ENCODE measurements at places on chromosomes 11 and 22. TPM values are rescaled to one million over a fixed set of nuclear protein-coding genes. Genes with fewer than 3 reads are reported as not detected.

The OR8H3 gene
- not detected for polyA plus RNA-seq

The F2 gene
- 0.03 TPM for polyA plus RNA-seq

The LRRC74B gene
- polyA plus RNA-seq = not detected

The FAM180B gene
- polyA plus RNA-seq = not detected

The RIBC2 gene
- 0.36 TPM for polyA plus RNA-seq

The HTR3B gene
- polyA plus RNA-seq = not detected

The SPTBN2 gene
- 0.61 TPM for polyA plus RNA-seq

The BTBD18 gene
- polyA plus RNA-seq = not detected

The GRIA4 gene
- polyA plus RNA-seq = not detected

The NLRP14 gene
- polyA plus RNA-seq = not detected

The H19 gene
- polyA plus RNA-seq = 104 TPM

The PYGM gene
- polyA plus RNA-seq = 2.1 TPM

The CPT1A gene
- 18.0 TPM for polyA plus RNA-seq

The YAP1 gene
- 6.0 TPM for polyA plus RNA-seq

The TAF10 gene
- polyA plus RNA-seq = 103 TPM

The ANO5 gene
- 0.48 TPM for polyA plus RNA-seq

- H3K4me3 ChIP-seq = no peak overlapping the region
Observed at GRCh38 chr11:62137881-62138629, 14.2 kb downstream of the INCENP start.

DNA sequence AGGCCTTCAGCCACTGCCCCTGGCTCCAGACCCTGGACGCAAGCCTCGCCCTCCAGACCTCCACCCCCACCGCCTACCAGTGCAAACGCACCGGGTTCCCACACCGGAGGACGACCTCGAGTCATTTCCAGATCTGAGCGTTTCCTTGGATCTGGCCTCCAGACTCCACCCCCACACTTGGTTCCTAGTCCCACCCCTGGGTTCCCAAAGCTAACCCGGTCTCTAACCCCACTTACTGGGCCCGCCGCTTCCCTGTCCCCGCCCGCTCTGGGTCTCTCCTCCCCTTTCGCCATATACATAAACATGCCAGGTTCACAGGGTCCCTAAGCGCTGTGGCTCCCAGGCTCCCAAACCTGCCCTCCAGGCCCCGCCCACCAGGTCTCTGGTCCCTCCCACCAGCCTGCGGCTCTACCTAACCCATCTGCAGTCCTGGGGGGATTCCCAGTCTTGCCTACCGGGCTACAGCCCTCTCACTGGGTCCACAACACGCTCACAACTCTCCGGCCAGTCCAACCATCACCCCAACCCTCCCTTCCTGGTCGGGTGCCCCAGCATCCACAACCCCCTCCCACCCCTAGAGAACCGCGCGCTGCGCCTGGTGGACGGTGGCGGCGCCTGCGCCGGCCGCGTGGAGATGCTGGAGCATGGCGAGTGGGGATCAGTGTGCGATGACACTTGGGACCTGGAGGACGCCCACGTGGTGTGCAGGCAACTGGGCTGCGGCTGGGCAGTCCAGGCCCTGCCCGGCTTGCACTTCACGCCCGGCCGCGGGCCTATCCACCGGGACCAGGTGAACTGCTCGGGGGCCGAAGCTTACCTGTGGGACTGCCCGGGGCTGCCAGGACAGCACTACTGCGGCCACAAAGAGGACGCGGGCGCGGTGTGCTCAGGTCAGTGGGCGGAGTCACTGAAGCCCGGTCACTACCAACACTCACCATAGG is 36.7 kb downstream of the CD6 start:
- no peak for DNase-seq
- no peaks in the 10 kb centered on the region for H3K27me3 ChIP-seq
- no peaks in the 10 kb centered on the region for H3K36me3 ChIP-seq
- peak overlapping the region; percentile 15 for H3K4me3 ChIP-seq

DNA sequence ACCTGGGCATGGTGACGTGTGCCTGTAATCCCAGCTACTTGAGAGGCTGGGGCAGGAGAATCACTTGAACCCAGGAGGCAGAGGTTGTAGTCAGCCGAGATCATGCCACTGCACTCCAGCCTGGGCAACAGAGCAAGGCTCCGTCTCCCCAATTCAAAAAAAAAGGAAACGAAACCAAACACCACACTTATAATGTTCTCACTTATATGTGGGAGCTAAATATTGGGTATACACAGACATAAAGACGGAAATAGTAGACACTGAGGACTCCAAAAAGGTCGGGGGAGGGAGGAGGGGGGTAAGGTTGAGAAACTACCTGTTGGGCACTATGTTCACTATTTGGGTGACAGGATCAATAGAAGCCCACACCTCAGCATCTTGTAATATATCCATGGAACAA is 94.3 kb downstream of the GAB2 start:
- no peak overlapping the region for H3K4me3 ChIP-seq
- H3K4me1 ChIP-seq = peaks cover 32% of the 10 kb centered on the region
- no peaks in the 10 kb centered on the region for H3K27me3 ChIP-seq
- no peaks in the 10 kb centered on the region for H3K36me3 ChIP-seq

DNA sequence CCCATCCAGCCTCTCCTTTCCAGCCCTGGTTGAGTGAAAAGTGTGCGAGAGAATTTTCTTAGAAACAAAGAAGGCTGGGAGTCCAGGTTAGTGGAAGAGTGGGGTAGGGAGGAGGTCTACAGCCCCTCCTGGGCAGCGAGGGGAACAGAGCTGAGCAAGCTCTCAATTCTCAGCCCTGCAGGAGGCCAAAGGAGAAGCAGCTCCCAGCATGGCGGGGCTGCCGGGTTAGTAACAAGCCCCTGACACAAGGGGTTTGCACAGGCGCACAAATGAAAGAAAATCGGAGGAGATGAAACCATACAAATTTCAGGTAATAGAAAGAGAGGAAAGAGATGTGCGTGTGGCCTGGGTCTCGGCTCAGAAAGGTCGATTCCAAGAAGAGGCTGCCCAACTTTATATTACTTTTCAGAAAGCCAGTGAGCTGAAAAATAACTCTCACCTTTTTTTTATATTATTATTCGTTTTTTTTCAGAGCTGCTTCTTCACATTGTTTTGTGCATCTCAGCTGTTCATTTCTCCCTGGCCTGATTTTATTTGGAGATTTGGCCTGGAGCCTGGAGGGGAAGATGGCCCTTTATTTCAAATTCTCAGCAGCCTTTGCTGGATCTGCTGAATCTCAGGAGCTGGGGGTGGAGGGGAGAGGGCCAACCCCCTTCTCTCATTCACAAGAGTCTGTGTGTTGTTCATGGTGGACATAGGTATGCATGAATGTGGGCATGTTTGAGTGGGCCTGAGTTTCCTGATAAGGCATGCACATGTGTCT is 583.2 kb downstream of the BUD13 start:
- H3K4me1 ChIP-seq = no peaks in the 10 kb centered on the region
- H3K27ac ChIP-seq = no peak overlapping the region
- DNase-seq = no peak
- H3K27me3 ChIP-seq = peaks cover 47% of the 10 kb centered on the region
- no peak overlapping the region for H3K4me3 ChIP-seq

GRCh38 chr11:46050662-46051061 is 70.6 kb downstream of the PHF21A start:
- no peak overlapping the region for H3K27ac ChIP-seq
- peaks cover 26% of the 10 kb centered on the region for H3K4me1 ChIP-seq
- H3K27me3 ChIP-seq = no peaks in the 10 kb centered on the region

DNA sequence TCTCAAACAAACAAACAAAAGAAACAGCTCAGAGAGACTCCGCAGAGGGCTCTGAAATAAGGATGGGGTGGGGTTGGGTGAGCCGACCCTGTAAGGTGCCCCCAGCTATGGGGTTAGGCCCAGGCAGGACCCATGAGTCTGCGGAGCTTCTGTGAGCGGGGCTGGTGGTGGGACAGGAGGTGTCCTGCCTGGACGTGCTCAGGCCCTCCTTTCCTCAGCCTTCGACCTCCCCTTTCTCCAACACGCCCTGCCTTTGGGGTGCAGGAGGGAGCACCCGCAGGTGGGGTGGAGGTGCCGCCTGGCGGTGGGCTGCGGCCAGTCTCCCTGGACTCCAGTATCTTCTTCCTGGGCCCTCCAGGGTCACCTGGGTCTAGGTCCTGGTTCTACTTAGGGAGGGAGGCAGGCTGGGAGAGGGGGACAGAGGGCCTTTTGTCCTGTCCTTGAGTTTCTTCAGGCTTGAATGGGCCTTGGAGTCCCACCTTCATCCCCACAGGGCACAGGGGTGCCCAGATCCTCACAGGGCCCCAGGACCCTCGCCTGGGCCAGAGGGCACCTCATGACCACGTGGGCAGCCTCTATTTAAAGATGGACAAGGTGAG is 12.3 kb downstream of the PRR33 start:
- H3K4me3 ChIP-seq = no peak overlapping the region
- H3K27me3 ChIP-seq = no peaks in the 10 kb centered on the region
- peaks cover 26% of the 10 kb centered on the region for H3K36me3 ChIP-seq
- peak overlapping the region; percentile 13 for H3K27ac ChIP-seq
- peak; percentile 74 for DNase-seq
- peaks cover 89% of the 10 kb centered on the region for H3K4me1 ChIP-seq

- H3K36me3 ChIP-seq = peaks cover 100% of the 10 kb centered on the region
- H3K27me3 ChIP-seq = no peaks in the 10 kb centered on the region
- DNase-seq = no peak
- H3K27ac ChIP-seq = peak overlapping the region; percentile 74
Observed at GRCh38 chr22:29821291-29822016, 16.6 kb downstream of the ASCC2 start.

- H3K27me3 ChIP-seq = no peaks in the 10 kb centered on the region
- no peaks in the 10 kb centered on the region for H3K4me1 ChIP-seq
- no peak overlapping the region for H3K4me3 ChIP-seq
- no peak overlapping the region for H3K27ac ChIP-seq
Observed at GRCh38 chr22:45804986-45805325, 133.3 kb downstream of the ATXN10 start.

- no peak for DNase-seq
- H3K4me1 ChIP-seq = peaks cover 9% of the 10 kb centered on the region
- no peak overlapping the region for H3K4me3 ChIP-seq
- H3K27ac ChIP-seq = no peak overlapping the region
- H3K27me3 ChIP-seq = no peaks in the 10 kb centered on the region
- peaks cover 98% of the 10 kb centered on the region for H3K36me3 ChIP-seq
Observed at GRCh38 chr11:77668760-77669159, 31.2 kb upstream of the CLNS1A start.

DNA sequence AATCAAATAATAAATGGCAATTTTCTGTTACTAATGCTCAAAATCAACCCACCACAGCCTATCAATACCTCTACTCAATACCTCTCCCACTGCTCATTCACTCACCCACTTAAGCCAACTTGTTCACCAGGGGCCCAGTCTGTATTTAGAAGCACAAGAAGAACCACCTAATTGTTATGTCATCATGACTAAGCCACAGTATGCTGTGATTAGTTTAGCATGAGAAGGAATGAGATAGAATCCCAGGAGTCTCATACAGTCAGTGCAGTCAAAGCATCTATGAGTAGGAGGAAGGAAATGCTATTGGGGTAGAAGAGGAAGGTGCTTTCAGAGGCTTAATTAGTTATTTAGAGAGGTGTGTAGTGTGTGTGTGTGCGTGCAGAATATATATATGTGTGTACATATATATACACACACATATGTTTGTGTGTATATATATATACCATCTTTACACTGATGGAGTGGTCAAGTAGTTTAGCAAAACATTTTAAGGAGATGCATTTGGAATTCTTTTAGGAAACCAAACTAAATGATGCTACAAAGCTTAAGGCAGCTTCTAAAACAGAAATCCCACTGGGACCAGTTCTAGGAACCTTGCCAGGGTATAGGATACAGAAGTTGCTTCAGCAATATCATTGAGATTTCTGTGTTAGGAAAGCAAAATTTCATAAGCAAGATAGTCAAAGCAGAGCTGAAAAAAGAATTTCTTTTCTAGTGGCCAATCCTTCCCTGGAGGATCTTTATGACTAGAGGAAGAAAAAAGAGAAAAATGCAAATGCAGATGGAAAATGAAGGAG is 27.5 kb downstream of the KCNA4 start:
- H3K27ac ChIP-seq = no peak overlapping the region
- no peak for DNase-seq
- no peaks in the 10 kb centered on the region for H3K36me3 ChIP-seq
- H3K27me3 ChIP-seq = no peaks in the 10 kb centered on the region
- H3K4me3 ChIP-seq = no peak overlapping the region
- H3K4me1 ChIP-seq = no peaks in the 10 kb centered on the region

GRCh38 chr11:3165152-3165705 is at the start of gene OSBPL5:
OSBPL5 (minus strand) TSS chr11:3165310; CDS start chr11:3129148, 36,162 bp downstream.
- H3K4me3 ChIP-seq = peak within 1 kb of the TSS; percentile 68
- peak within 1 kb of the TSS; percentile 83 for H3K27ac ChIP-seq
- no peaks in the 10 kb centered on the region for H3K36me3 ChIP-seq
- peaks cover 72% of the 10 kb centered on the region for H3K4me1 ChIP-seq
- peak; percentile 91 for DNase-seq

- no peak overlapping the region for H3K4me3 ChIP-seq
- DNase-seq = no peak
- no peaks in the 10 kb centered on the region for H3K27me3 ChIP-seq
- H3K4me1 ChIP-seq = peaks cover 14% of the 10 kb centered on the region
- no peak overlapping the region for H3K27ac ChIP-seq
- H3K36me3 ChIP-seq = no peaks in the 10 kb centered on the region
Observed at GRCh38 chr11:72140661-72141060, 5.1 kb downstream of the FOLR3 start.

DNA sequence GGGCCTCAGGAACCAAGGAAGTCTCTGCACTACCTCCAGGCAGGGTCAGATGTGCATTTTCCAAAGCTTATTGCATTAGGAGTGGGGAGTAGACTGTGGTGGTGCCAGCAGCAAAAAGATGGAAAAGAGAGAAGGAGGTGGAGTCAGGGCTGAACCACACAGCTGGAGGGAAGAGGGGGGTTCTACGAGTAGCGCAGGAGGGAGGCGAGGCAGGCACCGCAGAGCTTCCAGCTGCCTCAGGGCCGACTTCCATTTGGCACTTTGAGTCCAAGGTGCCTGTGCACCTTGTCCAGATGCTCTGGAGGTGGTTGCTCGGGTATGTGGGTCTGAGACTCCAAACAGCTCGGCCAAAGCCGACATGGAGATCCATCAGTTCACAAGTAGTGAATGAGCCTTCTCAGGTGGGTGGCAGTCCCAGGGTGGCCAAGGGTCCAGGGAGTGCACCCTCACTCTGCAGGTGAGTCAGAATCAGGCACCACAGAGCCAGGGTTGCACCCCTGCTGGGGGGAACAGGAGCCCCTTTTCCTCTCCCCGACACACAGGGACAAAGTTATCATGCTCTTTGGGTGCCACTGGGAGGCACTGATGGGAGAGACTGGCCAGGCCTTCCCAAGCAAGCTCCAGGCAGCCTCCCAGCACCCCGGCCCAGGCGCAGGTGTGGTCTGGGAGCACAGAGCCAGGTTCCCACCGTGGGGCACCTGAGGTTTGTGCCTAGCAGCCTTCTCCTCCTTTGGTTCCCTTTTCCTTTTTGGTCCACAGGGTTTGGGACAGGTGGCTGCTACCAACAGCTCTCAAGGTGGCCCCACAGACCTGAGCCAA is 30.2 kb downstream of the GGT5 start:
- H3K27me3 ChIP-seq = no peaks in the 10 kb centered on the region
- no peak for DNase-seq
- H3K27ac ChIP-seq = no peak overlapping the region
- no peak overlapping the region for H3K4me3 ChIP-seq
